ENCODE measurements at places on chromosomes 5 and 9.

GRCh38 chr9:131891598-131891997, 151.7 kb upstream of the RAPGEF1 start:
- no peak for DNase-seq

GRCh38 chr9:69197687-69198086, 23.6 kb downstream of the TJP2 start:
- no peak for DNase-seq

DNA sequence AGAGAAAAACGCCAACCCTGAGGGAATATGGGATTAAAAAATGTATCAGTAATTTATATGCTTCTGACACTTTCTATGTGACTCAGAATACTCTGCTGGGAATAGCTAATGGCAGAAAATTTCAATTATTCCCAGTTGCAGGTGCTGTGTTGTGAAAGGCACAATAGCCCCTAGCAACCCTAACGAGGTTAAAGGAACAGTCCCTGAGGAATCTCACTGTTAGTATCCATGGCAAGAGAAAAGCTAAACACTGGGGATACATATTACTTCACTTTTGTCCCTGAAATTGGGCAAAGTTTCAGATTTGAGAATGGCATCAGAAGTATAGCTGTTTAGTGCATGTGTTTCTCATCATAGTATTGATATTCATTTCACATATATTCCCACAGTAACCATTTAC, 555.0 kb downstream of the RAB3C start:
- no peak for DNase-seq

DNA sequence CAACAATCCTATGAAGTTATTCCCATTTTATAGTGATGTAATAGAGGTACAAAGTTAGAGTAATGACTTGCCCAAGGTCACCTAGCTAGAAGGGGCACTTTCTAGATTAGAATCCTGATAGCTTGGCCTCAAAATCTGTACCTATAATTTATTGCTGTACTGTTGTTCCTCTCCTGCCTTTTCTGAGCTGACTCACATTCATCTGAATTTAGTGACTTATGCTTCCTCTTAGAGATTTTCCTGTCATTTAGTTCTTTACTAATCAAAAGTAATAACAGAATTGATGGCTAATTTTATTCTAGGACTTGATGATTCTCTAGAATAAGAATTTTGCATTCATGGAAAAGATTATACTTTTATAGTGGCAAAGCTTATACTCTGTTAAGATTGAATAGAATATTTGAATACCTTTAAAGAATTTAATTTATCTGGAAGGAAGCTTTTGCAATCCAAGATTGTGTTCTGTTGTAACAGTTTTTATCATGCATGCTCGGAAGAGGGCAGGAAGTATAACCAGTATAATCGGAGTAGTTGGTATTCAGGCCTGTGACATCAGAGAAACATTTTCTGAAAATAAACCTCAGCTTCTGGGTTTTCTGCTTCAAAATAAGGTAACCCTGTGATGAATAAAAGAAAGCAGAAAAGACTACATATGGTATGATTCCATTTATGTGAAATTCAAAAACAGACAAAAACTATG, 21.3 kb downstream of the CYSTM1 start:
- DNase-seq = no peak

DNA sequence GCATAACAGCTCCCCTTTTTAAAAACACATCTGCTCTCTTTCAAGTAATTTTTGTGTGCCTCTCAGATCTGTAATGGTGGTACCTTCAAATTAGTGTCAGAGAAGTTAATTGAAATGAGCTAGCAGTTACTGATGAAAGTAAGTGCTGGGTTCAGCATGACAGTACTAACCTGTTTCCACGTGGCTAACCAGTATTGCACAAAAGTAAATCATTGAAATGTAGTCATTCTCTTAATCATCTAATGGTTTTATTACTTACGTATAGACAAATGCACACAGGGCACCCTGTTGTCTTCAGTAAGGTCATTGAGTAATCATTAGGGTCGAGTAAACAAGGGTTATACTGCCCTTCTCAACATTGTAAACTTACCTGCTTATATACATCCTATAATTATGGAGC, 157.8 kb upstream of the PRR16 start:
- DNase-seq = no peak

DNA sequence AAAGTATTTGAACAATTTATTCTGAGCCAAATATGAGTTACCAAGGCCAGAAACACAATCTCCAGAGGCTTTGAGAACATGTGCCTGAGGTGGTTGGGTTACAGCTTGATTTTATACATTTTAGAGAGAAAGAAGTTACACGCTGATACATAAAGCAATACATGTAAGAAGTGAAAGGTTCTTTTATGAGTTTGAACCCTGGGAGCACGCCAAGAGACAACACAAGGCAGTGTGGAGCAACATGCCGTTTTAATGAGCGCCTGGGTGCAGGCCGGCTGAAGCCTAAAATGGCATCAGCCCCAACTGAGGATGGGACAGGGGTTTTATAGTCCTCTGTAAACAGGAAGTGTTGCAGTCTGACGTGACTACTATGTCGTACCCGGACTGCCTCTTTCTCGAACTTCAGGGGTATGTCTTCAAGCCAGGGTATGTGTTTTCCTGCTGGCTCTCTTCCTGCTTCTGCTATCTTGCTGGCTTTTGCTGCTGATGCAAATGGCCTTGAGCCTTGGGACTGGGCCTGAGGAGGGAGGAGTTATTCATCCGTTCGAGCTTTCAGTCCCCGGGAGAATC, 193.7 kb downstream of the CYLC2 start:
- no peak for DNase-seq

DNA sequence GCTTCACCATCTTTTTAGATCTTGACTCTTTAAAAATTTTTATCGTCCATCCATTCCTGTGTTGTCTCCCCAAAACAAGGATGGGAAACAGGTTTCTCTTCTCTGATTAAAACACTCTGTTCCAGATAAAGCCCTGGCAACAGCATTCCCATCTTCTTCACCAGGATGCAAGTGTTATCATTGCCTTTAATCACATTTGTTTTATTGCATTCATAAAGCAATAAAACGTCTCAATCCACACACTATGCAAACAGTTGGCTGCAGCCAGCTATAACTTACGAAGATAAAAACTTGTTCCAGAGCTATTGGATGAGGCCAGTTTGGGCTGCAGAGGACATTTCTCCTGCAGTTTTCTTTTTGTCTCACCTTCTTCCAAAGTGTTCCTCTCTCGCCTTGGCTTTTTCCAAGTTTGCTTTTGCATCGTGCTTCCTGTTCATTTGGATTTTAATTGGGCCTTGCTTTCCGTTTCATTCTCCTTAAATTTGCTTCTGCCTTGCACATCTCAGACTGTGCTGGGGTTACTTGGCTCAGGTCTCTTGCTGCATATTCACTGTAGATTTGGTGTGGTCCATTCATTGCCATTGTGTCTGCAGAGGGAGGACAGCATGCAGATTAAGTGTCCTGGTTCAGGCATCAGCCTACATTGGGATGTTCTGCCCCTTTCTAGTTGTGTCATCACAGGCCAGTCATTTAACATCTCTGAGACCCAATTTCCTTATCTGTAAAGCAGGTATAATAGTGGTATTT, 136.5 kb upstream of the LIFR start:
- no peak for DNase-seq

DNA sequence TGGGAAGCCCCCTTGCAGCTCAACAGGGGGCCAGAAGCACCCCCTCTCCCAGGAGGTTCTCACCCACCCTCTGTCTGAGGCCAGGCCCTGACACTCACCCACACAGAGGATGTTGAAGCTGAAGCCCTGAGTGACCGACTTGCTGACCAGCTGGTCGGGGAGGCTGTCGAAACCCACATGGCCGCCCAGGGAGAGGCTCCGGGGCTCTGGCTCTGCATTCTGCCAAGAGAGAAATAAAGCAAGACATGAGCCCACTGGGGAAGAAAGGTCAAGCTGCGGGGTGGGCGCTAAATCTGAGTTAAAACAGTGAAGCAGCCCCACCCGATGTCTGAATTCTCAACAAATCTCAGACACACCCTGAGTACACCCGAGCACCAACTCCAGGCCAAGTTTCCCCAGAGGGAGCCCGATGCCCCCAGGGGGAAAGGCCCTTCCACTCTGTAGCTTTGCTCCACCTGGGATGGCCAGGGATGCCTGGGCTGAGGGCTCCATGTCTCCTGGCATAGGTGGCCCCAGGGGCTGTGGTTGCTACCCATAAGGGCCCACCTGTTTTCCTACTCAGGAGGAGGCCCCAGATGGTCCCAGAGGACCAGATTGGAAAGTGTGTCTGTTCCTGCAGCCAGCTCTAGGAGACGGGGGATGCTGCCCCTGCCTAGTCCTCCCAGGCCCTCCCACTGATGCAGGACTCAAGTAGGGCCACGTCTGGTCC, 11.6 kb downstream of the SEPTIN8 start:
- DNase-seq = no peak

- no peak for DNase-seq
Measured at GRCh38 chr5:132467287-132467984, 23.1 kb downstream of the IRF1 start.

DNA sequence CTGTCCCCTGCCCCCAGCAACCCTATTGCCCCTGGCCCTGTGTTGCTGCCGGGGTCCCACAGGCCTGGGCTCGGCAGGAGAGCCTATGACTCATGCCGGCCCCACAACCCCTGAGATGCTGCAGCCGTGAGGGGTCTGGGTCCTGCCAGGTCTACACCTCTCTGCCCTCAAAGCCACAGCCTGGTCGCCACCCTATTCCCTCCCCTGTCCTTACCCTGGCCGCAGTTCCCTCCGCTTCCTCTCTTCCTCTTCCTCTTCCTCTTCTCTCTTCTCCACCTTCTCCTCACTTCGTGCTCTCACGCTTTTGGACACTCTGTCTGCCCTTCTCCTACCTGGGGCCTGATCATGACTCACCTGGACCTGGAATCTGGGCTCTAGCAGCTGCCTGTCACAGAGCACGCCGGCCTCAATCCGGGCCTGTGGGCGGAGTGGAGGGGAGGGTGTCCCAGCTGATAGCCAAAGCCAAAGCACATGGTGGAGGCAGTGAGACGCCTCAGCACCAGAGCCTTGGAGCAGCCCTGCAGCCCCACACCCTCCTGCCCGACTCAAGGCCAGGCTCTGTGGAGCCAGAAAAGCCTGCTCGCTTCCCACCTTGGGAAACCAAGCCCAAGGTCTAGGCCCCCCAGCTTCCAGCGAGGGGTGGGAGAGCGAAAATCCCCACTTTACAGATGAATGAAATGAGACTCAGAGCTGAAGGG, 26.8 kb upstream of the CSF1R start:
- DNase-seq = no peak

- DNase-seq = no peak
Measured at GRCh38 chr9:6356904-6357303, 28.7 kb downstream of the TPD52L3 start.

DNA sequence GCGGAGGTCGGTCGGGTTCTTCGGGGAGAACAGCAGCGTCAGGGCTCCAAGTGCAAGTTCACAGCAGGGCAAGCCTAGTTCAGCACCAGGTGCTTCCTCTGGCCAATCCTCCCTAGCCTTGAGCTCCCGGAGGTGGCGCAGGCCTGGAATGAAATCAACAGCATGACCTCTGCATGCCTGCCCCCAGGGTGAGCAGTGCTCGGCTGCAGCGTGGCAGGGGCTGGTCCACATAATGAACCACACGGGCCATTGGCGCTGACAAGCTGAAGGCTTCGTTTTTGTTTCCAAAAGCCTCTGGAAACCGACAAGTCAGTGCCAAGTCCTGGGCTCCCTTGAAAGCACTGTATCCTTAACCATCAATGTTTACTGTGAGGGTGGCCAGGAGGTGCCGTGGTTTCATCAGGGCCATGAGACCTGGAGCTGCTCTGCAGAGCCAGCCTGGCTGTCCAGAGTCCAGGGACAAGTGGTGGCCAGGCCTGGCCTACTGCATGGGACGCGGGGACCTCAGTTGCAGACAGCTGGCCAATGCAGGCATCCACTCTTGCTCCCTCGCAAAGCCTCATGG, 2.1 kb upstream of the INPP5E start:
- no peak for DNase-seq

- no peak for DNase-seq
Measured at GRCh38 chr9:108783731-108784495, 71.9 kb downstream of the ACTL7B start.

DNA sequence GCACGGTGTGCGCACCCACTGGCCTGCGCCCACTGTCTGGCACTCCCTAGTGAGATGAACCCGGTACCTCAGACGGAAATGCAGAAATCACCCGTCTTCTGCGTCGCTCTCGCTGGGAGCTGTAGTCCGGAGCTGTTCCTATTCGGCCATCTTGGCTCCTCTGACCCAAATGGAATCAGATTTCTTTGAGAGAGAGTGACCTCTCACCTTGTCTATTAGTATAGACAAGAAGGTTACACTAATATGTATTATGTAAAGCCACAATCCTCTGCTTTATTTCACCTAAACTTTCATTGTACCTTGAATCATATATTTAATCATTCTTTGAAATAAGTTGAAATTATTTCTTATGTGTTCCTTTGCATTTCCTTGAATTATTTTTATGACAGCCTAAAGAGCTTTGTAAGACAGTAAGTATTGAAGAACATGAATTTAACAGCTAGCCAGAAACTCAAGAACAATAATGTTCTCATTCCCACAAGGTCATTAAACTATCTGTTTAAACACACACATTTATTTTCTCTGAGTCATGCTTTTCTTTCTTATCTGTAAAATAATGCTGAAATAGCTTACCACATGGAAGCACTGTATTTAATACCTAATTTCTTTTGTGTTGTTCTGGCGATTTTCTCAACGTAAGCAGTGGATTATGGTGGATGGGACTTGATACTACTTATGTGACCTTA, 91.8 kb upstream of the DMRTA1 start:
- DNase-seq = no peak

GRCh38 chr5:103218164-103218563, 40.4 kb upstream of the MACIR start:
- DNase-seq = no peak

DNA sequence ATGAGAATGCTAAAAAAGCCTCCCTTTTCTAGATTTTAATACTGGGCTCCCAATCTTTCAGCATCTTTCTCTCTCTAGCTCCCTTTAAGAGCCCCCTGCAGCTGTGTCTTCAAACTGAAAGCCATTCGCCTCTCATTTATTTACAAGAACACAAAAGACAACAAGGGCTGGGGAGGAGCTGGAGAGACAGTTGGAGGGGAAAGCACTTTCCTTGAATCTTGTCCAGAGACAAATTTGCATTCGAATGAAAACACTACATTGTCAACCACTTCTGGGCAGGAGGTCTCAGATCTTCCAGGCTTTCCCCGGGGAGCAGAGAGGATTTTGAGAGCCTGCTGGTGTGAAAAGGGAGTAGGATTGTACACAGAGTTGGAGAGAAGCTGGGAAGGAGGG, 518.3 kb downstream of the CTNND2 start:
- no peak for DNase-seq

GRCh38 chr5:106521701-106522100, 1149.0 kb downstream of the EFNA5 start:
- DNase-seq = no peak

GRCh38 chr9:12776513-12777055, 1.8 kb downstream of the LURAP1L start:
- no peak for DNase-seq

- DNase-seq = no peak
Measured at GRCh38 chr9:69357030-69357775, 32.2 kb downstream of the ENTREP1 start.

GRCh38 chr9:123112015-123112975, 78.8 kb downstream of the GPR21 start:
- DNase-seq = no peak

GRCh38 chr9:34037626-34038025, 11.1 kb downstream of the UBAP2 start:
- DNase-seq = no peak

Measured in endothelial cell (in vitro differentiated cells).